AG10803 (cell line): ENCODE measurements at places on chromosomes 12 and 14.

GRCh38 chr12:48812389-48812788 lies 5.9 kb upstream of the CACNB3 start:
- no peak for DNase-seq

DNA sequence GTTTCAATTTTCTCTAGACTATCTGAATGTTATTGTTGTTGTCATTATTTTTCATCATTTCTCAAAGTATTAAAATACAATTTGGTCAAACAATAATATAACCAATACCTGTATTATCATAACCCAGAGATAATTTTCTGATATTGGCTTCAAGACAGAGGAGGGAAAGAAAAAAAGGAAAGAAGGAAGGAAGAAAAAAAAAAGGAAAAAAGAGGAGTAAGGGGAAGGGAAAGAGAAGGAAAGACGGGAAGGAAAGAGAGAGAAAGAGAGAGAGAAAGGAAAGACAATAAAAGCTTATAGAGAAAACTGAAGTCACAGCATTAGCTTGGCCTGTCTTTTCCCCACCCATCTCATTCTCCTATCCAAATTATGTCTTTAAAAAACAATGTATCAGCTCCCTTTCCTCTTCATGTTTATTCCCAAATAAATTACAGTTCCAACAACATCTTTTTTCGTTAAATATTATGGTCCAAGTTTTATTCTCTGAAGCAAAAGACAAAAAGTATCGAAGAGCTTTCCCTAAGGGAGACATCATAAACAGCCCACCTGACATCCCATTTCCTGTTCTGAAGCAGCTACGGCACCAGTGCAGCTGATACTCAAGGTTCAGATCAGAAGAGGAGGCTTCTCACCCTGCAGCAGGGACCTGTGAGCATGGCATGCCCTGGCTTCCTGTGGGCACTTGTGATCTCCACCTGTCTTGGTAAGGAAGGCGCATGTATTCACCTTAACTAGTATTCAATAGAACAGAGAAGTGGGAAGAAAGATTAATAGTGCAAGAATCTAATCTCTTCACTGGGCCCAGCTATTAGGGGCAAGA lies 308.3 kb downstream of the DAD1 start:
- DNase-seq: no peak

GRCh38 chr12:131345521-131346436 lies 365.1 kb upstream of the SFSWAP start:
- DNase-seq: no peak

GRCh38 chr14:104278214-104278534 lies 139.8 kb downstream of the KIF26A start:
- no peak for DNase-seq

DNA sequence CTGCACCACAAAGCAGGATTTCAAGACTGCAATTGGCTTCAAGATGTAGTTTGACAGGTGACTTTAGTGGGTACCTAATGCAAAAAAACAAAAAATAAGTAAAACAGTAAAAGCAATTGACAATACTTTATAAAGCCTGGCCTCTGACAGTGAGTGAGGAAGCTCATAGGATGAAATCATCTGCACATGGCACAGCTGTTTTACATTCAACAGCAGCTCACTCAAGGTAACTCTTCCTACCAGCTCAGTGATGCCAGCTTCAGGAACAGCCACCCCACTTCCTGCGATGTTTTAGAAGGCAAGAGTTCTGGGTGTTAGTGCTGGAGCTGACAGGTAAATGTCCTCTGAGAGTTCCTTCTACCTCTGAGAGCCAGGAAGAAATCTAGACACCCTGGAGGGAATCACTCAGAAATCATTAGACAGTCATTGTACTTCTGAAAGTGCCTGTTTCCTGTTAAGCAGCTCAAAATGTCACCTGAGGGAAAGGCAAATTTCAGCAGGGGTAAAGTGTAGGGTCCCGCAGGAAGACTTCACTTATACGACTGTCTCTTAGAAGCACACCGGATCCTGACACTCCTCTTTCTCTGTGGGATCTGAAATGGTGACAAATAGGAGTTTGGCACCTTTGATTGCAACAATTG lies 99.9 kb downstream of the FOXN3 start:
- no peak for DNase-seq

- no peak for DNase-seq
These were observed 66.0 kb upstream of the RIN3 start for GRCh38 chr14:92447416-92448197.

DNA sequence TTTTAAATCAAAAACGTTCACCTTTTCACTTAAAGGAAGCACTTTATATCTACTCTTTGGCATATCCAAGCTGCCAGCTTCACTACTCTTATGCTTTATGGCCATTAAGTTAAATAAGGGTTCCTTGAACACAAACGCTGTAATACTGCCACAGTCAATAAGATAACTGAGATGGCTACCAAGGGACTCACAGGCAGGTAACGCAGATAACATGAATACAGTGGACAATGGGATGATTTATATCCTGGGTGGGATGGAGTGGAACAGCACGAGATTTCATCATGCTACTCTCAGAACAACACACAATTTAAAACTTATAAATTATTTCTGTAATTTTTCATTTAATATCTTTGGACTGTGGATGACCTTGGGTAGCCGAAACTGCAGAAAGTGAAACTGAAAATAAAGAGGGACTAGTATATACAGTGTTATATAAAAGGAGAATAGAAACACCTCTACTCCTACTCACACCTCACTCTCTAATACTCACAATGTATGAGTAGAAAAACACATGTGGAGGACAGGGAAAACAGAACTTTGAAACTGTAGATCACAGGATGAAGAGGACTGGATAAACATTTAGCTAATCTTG lies 367.3 kb downstream of the C12orf50 start:
- DNase-seq: no peak

GRCh38 chr12:123900871-123901376 lies 71.7 kb downstream of the CCDC92 start:
- DNase-seq: no peak

- no peak for DNase-seq
These were observed 19.7 kb upstream of the GPR132 start for GRCh38 chr14:105084741-105085571.

DNA sequence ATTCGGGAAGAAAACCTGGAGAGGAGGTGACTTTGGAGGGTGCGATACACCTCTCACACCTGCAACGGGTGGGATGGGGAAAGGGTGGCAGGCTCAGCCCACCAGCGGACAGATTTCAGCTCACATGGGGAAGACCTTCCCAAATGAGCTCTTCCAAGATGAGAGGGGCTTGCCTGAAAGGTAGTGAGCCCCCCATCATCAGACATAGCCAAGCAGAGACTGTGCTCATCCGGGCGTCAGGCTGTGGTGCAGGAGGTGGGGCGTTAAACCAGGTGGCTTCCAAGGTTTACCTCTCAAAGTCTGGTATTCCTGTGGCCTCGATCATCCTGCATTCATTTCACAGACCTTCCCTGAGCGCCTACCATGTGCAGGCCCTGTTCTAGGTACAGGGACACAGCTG lies 105.4 kb upstream of the FKBP4 start:
- DNase-seq: no peak

GRCh38 chr12:118472940-118473339 lies 96.6 kb downstream of the SUDS3 start:
- DNase-seq: no peak

- no peak for DNase-seq
These were observed 11.2 kb downstream of the CEP170B start for GRCh38 chr14:104876251-104876699.

DNA sequence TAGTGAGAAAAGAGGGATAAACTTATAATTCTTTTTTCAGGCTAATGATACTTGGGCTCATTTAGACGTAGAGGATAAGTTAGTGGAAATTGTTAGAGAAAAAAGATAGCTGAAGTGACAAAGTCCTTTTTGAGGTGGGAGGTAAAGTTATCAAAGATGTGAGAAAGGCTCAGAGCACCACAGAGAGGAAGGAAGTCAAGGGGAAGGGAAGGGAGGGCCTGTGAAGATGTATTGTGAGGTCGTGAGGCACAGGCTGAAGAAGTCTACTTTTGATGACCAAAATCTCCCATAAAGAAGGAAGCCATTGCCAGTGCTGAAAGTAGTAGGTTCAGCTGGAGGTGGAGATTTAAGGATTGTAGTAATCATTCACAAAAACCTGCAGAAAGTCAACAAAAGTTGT lies 19.4 kb upstream of the PTGDR start:
- no peak for DNase-seq

DNA sequence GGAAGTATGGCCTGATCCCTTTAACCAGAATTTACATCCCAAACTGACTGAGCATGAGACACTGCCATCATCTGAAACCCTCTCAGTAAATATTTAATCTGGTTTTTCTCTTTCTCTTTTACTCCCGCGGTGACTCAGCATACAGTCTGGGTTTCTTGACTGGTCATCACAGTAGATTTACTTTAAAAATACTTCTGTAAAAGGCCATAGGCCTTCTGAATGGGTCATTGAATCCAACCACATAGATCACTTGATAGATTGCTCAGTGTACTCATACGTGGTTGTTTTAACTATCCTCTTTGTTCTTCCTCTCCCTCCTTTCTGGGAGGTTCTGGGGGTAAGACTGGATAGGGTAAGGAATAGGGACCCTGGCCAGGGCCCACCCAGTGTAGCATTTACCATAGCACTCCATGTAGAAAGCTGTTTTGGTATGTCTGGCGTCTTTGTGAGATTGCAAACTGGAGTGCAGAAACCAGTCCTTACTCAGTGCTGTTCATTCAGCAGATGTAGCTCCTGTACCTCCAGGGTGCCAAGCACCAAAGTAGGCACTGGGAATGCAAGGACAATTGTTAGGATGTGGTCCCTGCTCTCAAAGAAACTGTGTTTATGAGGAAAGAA lies 165.7 kb downstream of the SRGAP1 start:
- peak; percentile 48 for DNase-seq

GRCh38 chr14:92863286-92864080 lies 59.5 kb upstream of the CHGA start:
- DNase-seq: no peak

- no peak for DNase-seq
These were observed 27.2 kb downstream of the VCPKMT start for GRCh38 chr14:50089208-50089607.

- DNase-seq: no peak
These were observed 17.4 kb downstream of the TEAD4 start for GRCh38 chr12:2976581-2976996.

DNA sequence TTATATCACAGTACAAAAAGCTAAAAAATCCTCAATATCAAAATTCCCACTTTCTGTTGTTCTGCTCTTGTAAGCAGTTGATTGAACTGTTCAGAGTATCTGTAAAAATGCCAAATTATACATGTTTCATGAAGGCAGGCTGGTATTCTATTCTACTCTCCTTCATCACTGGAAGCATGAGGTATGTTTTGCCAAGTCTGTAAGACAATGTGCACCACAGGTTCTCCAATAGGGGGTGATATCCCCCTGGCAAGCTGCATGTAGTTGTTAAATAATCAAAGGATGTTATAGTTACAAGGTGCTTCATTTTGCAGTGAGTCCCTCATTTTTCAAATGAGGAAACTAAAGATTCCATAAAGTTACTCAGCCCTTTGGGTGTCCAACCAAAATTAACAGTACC lies 15.1 kb upstream of the NEK9 start:
- peak; percentile 53 for DNase-seq

DNA sequence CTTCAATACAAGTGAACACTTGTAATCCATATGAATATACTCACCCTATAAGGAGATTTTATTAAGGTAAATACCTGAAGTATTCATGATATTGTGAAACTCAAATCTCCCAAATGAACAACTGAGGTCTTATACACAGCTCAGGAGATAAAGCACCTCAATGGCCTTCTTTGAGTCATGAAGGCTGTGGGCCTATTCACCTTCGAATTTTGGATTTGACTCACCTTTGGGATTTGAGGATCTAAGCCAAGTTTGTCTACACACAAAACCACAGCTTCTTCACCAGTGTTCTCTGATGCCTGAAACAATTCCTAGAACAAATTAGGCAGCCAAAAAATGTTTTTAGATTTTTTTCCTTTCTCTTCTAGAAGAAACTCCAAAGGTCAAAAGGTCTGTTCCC lies 194.1 kb downstream of the NUAK1 start:
- DNase-seq: no peak

DNA sequence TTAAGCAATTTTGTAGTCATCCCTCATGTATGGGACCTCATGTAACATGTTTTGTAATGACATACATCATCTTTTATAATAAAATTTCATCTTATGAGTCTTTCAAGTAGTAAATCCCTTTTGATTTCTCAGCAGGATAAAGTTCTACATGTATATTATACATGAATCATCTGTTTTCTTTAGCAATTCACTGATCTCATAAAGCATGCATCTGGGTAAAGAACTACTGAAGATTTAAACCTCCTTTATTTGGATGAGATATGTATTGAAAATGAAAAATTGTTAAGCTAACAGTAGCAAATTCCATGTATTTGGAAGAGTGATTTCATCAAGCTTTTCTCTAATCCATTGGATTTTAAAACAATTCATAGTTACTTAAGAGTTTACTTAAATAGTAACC lies 126.9 kb downstream of the KITLG start:
- DNase-seq: peak; percentile 19

GRCh38 chr12:42237052-42237852 lies 796 bp downstream of the YAF2 start:
- DNase-seq: peak; percentile 77

GRCh38 chr14:88785911-88786310 lies 6.8 kb downstream of the EML5 start:
- no peak for DNase-seq

DNA sequence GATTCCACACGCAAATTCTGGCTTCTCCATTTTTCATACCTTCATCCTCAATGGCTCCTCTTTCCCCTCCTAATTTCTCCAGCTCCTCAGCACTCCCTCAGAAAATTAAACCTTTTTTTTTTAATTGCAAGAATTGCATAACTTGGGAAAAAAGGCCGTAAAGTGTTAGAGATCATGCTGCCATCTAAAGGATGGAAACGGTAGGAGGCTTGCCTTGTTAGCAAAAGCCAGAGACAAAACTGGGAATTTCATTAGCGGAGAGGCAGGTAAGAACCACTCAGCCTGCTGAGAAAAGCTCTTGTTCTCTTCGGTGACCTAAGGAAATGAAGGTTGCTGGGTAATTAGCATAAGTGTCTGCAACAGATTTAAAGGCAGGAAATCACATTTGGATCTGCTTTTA lies 204.3 kb downstream of the AEBP2 start:
- peak; percentile 58 for DNase-seq

GRCh38 chr12:115636546-115636945 lies 640.9 kb downstream of the MED13L start:
- DNase-seq: peak; percentile 42

GRCh38 chr12:4320497-4320852 lies 538 bp upstream of the TIGAR start:
- no peak for DNase-seq

- DNase-seq: no peak
These were observed 247.2 kb downstream of the ALX1 start for GRCh38 chr12:85527192-85527591.

- no peak for DNase-seq
These were observed 611.3 kb downstream of the VRK1 start for GRCh38 chr14:97408503-97408902.

- no peak for DNase-seq
These were observed 5.4 kb upstream of the AMHR2 start for GRCh38 chr12:53418221-53418620.

DNA sequence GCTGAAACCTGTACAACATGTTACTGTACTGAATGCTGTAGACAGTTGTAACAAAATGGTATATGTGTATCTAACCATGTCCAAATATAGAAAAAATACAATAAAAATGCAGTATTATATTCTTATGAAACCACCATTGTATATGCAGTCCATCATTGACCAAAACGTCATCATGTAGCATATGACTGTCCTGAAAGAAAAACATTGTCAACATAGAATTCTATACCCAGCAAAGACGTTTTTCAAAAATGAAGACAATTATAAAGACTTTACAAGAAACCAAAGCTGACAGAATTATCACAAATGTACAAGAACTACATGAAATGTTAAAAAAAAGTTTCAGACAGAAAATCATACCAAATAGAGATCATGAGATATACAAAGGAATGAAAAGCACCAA lies 8.1 kb upstream of the GPATCH2L start:
- no peak for DNase-seq

- peak; percentile 13 for DNase-seq
These were observed 42.0 kb downstream of the PPP1R36 start for GRCh38 chr14:64591809-64592208.
